ENCODE measurements at places on chromosomes 3 and 15. TPM values are rescaled to one million over a fixed set of nuclear protein-coding genes. Genes with fewer than 3 reads are reported as not detected.

Gene SERINC4
- not detected for total RNA-seq

Gene TM2D3
- 55.3 TPM for total RNA-seq

Gene GOLGA6L4
- total RNA-seq: 5.1 TPM

- H3K4me1 ChIP-seq: no peaks in the 10 kb centered on the region
- H3K27ac ChIP-seq: no peak overlapping the region
- H3K27me3 ChIP-seq: peaks cover 5% of the 10 kb centered on the region
- DNase-seq: no peak
- H3K4me3 ChIP-seq: no peak overlapping the region
Observed at GRCh38 chr3:181735911-181736310, 24.2 kb downstream of the SOX2 start.

GRCh38 chr3:123290962-123291361 is 89.2 kb downstream of the SEC22A start:
- no peak overlapping the region for H3K4me3 ChIP-seq
- no peaks in the 10 kb centered on the region for H3K4me1 ChIP-seq

DNA sequence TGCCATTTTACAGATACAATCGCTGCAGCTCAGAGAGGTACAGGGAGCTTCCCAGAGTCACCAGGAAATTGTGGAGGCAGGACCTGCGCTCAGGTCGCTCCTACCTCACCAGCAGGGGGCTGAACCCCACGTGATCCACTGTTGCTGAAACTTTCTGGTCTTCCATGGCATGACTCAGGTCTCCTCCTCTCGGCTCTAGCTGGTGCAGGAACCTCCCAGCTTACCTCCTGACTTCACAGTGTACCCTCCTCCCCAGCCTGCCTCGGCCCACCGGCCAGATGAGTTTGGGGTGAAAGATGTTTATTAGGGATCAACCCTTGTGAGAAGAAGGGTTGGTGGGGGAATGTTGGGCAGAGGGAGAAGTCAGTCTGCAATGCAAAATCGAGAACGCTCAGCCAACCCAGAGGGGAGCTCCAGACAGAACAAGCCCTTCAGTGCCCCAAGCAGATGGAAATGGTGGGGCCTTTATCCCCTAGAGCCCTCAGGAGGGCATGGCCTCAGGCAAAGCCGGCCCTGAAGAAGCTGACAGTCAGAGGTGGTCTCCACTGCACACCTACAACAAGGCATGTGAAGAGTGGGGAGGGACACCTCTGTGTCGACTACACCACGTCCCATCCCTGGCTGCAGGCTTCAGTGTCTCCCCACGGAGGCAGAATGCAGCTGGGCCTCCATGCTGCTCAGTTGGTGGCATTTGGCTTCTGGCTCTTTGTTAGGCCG is 118.6 kb upstream of the PRR20G start:
- peak; percentile 66 for DNase-seq
- no peaks in the 10 kb centered on the region for H3K4me1 ChIP-seq
- H3K36me3 ChIP-seq: no peaks in the 10 kb centered on the region
- H3K27me3 ChIP-seq: peaks cover 24% of the 10 kb centered on the region
- H3K4me3 ChIP-seq: no peak overlapping the region

DNA sequence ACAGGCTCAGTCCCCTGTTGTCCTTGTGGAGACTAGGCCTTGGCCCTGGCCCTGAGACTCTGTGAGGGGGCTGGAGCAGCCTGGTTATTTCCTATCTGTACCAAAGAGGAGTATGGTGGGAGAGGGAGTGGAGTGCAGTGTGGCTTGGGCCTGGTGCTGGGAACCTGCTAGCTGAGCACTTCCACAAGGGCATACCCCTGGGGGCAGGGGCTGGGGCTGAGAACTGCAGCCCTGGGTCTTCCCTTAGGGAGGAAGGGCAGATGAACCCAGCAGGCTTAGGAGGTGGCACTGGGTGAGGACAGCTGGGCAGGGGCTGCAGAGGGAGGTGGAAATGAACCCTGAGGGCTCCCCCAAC is 3.5 kb upstream of the CHST14 start:
- peaks cover 17% of the 10 kb centered on the region for H3K4me1 ChIP-seq
- no peak overlapping the region for H3K27ac ChIP-seq
- H3K36me3 ChIP-seq: peaks cover 19% of the 10 kb centered on the region
- H3K4me3 ChIP-seq: no peak overlapping the region

- H3K36me3 ChIP-seq: no peaks in the 10 kb centered on the region
- no peak overlapping the region for H3K27ac ChIP-seq
- DNase-seq: no peak
- H3K4me1 ChIP-seq: no peaks in the 10 kb centered on the region
- H3K27me3 ChIP-seq: no peaks in the 10 kb centered on the region
Observed at GRCh38 chr15:46111730-46112129, 476.9 kb downstream of the SQOR start.

- no peak overlapping the region for H3K27ac ChIP-seq
- DNase-seq: no peak
- H3K27me3 ChIP-seq: peaks cover 2% of the 10 kb centered on the region
- no peaks in the 10 kb centered on the region for H3K4me1 ChIP-seq
Observed at GRCh38 chr15:62561571-62561970, 396.5 kb upstream of the C2CD4B start.

GRCh38 chr3:5006755-5007202 is 27.5 kb downstream of the BHLHE40 start:
- H3K27me3 ChIP-seq: no peaks in the 10 kb centered on the region
- no peaks in the 10 kb centered on the region for H3K36me3 ChIP-seq
- no peak overlapping the region for H3K4me3 ChIP-seq
- peaks cover 7% of the 10 kb centered on the region for H3K4me1 ChIP-seq
- DNase-seq: no peak

All from osteocyte (in vitro differentiated cells).